Stimulated activated CD4-positive, alpha-beta T cell treated with anti-CD3 and anti-CD28 coated beads, Interleukin-1b, Interleukin-23, amount 100 ng/mL, for 1 hour (primary cell): ENCODE measurements at places on chromosomes 11 and 22.

- no peak for DNase-seq
Observed at GRCh38 chr22:40624770-40625169, 11.7 kb downstream of the MRTFA start.

DNA sequence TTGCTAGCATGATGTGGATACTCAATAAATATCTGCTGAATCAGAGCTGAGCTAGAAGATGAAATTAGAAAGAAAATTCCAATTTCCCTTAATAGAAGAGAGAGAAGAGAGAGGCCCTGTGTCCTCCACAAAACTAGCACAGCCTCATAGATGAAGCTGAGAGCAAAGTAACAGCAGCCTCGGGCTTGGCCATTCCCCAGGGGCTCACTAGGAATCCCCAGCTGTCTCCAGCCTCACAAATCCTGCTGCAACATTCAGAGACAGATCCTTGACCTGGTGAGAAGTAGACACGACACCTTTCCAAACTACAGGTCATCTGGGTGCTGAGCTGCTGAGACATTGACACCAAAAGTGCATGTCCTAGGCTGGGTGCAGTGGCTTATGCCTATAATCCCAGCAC, 26.1 kb upstream of the IRAG1 start:
- no peak for DNase-seq

- DNase-seq = no peak
Observed at GRCh38 chr11:3382613-3383285, 3.8 kb upstream of the ZNF195 start.

- no peak for DNase-seq
Observed at GRCh38 chr11:102220728-102221467, 96.4 kb upstream of the BIRC3 start.
